ENCODE measurements at places on chromosomes 1 and 21. TPM values are rescaled to one million over a fixed set of nuclear protein-coding genes. Genes with fewer than 3 reads are reported as not detected.

Gene CDC42BPA
- total RNA-seq = 47.7 TPM

Gene SPRR2F
- not detected for total RNA-seq

Gene DMBX1
- total RNA-seq = not detected

Gene NCAM2
- total RNA-seq = 9.1 TPM

Gene U2AF1
- 17.7 TPM for total RNA-seq

Gene FLG2
- total RNA-seq = not detected

All from smooth muscle cell of the pulmonary artery (primary cell).